ENCODE measurements at places on chromosomes 5 and 9. TPM values are rescaled to one million over a fixed set of nuclear protein-coding genes. Genes with fewer than 3 reads are reported as not detected.

GRCh38 chr5:179147991-179148702 lies 88.0 kb downstream of the ZNF354C start:
- no peak overlapping the region for H3K27ac ChIP-seq
- no peaks in the 10 kb centered on the region for H3K27me3 ChIP-seq
- H3K36me3 ChIP-seq: no peaks in the 10 kb centered on the region
- no peaks in the 10 kb centered on the region for H3K4me1 ChIP-seq

DNA sequence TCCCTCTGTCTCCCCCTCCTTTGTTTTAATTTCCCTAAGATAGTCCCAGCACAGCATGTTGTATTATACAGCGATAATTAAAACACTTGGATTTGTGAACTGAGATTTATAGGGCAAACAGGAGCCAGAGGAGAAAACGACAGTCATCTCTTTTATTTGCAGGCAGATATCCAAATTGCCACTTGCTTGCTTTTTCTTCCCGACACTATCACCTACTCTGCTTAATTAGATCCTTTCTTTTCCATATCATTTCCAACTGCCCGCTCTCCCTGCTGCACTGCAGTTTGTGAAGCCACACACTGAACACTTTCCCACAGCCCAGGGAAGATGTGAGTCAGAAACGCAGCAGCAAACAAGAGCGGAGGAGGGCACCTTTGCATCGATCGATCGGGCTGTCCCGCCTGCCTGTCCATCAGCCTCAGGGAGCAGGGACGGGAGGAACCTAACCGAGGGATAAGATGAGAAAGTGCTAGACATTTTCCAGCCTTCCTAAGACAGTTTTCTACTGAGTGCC lies 35.8 kb upstream of the SPRY4 start:
- peak; percentile 45 for DNase-seq
- no peaks in the 10 kb centered on the region for H3K36me3 ChIP-seq
- no peak overlapping the region for H3K4me3 ChIP-seq
- H3K4me1 ChIP-seq: peaks cover 21% of the 10 kb centered on the region
- no peak overlapping the region for H3K27ac ChIP-seq
- no peaks in the 10 kb centered on the region for H3K27me3 ChIP-seq

DNA sequence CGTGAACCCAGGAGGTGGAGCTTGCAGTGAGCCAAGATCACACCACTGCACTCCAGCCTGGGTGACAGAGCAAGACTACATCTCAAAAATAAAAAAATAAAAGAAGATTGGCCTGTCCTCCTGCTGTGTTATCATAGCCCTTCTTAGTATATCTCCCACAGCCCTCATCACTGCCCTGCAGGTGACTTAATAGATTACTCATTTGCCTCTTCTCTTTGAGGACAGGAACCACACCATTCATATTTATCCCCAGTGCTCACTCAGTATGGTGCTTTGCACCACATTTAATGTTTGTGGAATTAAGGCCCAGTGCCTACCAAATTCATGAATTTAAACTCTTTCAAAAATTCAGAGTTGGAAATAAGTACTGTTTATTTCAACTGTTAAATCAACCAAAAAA lies 10.3 kb downstream of the IDNK start:
- no peak for DNase-seq
- H3K4me3 ChIP-seq: no peak overlapping the region
- no peaks in the 10 kb centered on the region for H3K36me3 ChIP-seq

GRCh38 chr5:177105691-177106476 lies 19.2 kb downstream of the FGFR4 start:
- no peak for DNase-seq
- no peaks in the 10 kb centered on the region for H3K27me3 ChIP-seq
- H3K4me3 ChIP-seq: no peak overlapping the region
- no peak overlapping the region for H3K27ac ChIP-seq

- no peak for DNase-seq
- no peaks in the 10 kb centered on the region for H3K27me3 ChIP-seq
- no peak overlapping the region for H3K27ac ChIP-seq
Measured at GRCh38 chr5:175021841-175022625, 297.7 kb downstream of the MSX2 start.

ADAMTSL2 gene
- total RNA-seq: 55.5 TPM
